T-helper 2 cell treated with Interferon-gamma antibody and Interleukin-4, amounts not matched to agents 100 ng/mL and 5 ng/mL, for 36 hours (primary cell): ENCODE measurements at places on chromosomes 4 and X. TPM values are rescaled to one million over a fixed set of nuclear protein-coding genes. Genes with fewer than 3 reads are reported as not detected.

SRPX2 gene
- not detected in 2 replicates for total RNA-seq

HTN1 gene
- total RNA-seq = not detected in 2 replicates

KLHL4 gene
- not detected in 2 replicates for total RNA-seq

ATP1B4 gene
- total RNA-seq = not detected in 2 replicates

HPGD gene
- 1.6 and 3.5 TPM in 2 replicates for total RNA-seq
